ENCODE measurements at places on chromosomes 5 and 9. TPM values are rescaled to one million over a fixed set of nuclear protein-coding genes. Genes with fewer than 3 reads are reported as not detected.
A peak's percentile ranks its signal among the peaks of the same experiment; 100 is the strongest.

Gene PROB1
- total RNA-seq: 0.52 TPM

DNA sequence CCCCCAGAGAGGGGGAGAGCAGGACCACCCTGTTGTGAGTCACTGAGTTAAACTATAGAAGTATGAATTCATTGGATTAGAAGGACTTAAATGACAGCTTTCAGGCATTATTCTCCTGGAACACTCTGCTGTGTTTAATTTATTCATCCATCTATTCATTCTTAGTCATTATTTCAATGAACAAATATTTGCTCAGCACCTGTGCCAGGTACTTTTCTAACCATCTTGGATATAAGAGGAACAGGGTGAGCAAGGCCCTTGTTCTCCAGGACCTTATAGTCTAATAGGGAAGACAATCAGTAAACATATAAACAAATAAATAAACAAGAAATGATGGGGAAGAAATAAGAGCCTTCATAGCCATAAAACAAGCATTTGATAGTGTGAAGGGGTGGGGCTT lies 483.9 kb upstream of the BRINP1 start:
- DNase-seq: no peak

- no peak for DNase-seq
These were observed 26.2 kb downstream of the CEMIP2 start for GRCh38 chr9:71741926-71742648.

DNA sequence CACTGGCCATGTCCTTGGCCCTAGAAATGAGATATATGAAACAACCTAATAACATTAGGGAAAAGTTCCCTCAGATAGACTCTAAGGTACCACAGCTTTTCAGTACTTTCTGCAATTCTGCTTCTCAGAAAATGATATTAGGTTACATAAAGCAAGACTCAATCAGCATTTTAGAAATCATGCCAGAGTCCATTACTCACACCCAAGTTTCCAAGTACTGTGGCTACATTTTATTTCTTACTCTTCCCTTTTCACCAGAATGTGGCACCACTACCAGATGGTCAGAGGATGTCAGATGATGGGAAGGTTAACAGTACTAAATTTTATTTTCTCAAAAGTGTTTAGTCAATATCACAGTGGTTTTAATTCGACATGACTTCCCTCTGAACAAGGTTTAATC lies 217.2 kb downstream of the MLLT3 start:
- DNase-seq: no peak

GRCh38 chr5:151255621-151256286 lies 2.8 kb downstream of the GM2A start:
- DNase-seq: no peak

- peak; percentile 58 for DNase-seq
These were observed 7.8 kb downstream of the EXOSC2 start for GRCh38 chr9:130701059-130702022.

GRCh38 chr5:116681334-116682013 lies 106.9 kb upstream of the SEMA6A start:
- DNase-seq: peak; percentile 45

DNA sequence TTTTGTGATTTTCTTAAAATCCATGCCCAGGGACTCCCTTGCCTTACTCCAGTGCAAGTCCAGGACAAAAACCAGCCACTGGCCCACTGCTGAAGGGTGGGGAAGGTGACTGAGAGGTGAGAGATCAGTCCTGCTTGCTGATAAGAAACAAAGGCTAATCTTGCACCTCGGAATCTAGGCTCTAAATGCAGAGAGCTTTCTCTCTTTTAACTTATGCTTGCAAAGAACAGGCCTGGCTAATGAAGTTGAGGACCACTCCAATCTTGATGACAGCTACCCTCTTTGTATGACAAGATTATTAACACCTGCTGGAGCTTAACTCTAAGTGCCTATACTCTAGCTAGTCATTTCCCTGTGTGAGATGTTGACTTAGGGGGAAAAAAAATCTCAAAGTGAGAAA lies 8.8 kb downstream of the TLE1 start:
- no peak for DNase-seq

DNA sequence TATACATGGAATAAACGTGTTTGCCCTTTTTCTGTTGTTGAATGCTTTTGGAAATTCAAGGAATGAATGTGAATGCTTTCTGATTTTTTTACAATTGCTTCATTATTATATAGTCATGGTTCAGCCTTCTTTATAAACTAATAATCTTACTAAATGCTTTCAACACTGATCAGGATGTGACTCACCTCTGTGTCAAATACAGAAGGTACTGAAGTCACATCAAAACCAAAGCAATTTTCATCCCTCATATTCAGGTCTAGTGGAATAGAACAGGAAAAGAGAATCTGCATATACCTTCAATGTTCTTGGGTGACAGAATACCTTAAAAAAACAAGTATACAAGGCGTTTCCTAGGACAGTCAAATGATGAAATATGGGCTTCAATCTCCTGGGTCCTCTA lies 170.7 kb downstream of the PDE4D start:
- DNase-seq: peak; percentile 57

- no peak for DNase-seq
These were observed 32.9 kb downstream of the NXNL2 start for GRCh38 chr9:88567870-88568269.

- DNase-seq: no peak
These were observed 44.3 kb downstream of the TMEM252 start for GRCh38 chr9:68496356-68496755.

All from renal cortical epithelial cell (primary cell).